GM13976 (cell line): ENCODE measurements at places on chromosomes 16 and 17.
A peak's percentile ranks its signal among the peaks of the same experiment; 100 is the strongest.

DNA sequence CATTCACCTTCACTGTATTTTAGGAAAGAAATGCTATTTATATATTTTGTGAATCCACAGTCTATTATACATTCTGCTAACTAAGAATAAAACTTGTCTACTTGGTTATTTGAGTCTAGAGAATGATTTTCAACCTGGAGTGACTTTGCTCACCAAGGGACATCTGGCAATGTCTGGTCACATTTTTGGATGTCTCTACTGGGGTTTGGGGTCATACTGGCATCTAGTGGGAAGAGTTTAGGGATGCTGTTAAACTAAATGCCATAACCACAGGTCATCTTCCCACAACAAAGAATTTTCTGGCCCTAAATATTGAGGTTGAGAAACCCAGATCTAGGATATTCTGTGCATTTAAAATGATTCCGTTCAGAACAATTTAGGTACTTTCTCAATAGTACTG, 26.0 kb downstream of the KCNJ16 start:
- no peak for DNase-seq

DNA sequence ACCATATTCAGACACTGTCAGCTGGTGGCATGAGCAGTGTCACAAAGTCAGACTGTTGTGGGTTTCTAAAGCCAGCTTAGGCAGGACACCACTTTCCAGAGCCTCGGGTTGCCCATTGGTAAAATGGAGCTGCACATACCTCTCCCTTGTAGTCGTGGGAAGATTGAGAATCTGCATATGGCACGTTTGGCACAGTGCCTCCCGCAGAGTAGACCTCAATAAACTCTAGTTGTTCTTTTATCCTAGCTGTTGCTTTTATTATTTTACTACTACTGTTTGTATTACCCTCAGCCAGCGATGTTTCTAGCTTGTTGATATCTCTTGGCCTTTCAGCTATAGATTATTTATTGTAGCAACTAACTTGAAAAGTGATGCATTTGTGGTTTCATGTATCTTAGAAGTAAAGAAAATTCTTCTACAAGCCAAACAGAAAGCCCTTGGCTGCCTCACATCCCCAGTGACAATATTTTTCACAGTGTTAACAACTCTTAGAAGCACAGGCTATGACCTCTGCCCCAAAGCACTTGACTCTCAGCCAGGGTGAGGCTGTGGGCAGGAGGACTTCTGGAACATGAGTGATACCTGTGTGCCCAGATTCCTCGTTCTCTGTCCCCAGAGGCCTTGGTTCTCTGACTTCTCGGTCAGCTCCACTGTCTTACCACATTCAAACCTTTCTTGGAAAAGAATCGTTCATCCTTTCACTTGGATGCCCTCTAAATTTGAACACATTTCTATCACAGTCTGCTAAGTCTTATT, 351.6 kb downstream of the SNX29 start:
- no peak for DNase-seq

DNA sequence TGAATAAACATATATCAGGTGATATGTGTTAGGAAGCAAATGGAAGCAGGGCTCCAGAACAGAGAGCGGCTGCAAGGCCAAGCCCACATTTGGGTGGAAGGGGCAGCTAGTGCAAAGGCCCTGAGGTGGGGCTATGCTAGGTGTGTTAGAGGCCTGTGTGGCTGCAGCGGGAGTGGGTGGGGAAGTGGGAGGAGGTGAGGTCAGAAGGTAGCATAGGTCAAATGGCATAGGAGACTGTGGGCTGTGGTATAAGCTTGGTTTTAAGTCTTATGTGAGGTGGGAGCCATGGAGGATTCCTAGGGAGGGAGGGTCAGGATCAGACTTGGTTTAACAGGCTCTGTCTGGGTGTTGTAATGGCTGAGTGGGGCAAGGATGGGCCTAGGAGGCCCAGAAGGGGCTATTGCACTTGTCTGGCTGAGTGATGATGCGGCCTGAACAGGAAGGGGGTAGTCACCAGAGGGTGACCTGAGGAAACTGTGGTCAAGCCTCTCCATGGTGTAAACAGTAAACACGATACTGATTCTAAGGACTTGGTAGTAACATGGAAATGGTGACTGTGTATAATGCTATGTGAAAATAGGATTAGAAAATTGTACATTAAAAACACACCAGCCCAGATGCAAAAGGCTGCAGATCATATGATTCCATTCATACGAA, 31.1 kb downstream of the RAI1 start:
- DNase-seq, result peak; percentile 73

DNA sequence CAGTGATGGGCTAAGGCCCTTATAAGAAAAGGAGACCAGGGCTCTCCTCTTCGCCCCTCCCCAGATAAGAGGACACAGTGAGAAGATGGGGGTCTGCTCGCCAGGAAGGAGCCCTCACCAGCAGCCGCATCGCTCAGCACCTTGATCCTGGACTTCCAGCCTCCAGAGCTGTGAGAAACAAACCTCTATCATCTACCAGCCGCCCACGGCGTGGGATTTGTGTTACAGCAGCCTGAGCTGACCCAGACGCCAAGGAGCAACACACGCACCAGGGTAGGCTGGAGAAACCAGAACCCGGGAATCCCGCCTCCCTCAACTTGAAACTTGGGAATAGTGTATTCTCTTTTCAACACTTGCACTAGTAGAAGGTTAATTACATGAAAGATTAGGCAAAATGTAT, 4.2 kb upstream of the ZG16B start:
- no peak for DNase-seq

- DNase-seq, result no peak
Measured at GRCh38 chr17:63966646-63967264, 6.0 kb downstream of the SCN4A start.

- DNase-seq, result no peak
Measured at GRCh38 chr17:15422392-15422965, 44.9 kb downstream of the CDRT4 start.

DNA sequence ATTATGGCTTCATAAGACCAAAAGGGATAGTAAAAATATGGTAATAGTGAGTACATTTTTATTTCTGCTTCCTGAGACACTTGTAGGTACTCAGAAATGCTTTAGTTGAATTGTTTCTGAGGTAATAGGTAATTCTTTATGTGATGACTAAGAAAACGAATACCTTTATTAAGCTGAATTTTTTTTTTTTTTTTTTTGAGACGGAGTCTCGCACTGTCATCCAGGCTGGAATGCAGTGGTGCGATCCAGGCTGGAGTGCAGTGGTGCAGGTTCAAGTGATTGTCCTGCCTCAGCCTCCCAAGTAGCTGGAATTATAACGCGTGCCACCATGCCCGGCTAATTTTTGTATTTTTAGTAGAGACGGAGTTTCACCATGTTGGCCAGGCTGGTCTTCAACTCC, 1.9 kb downstream of the RAD51C start:
- no peak for DNase-seq

GRCh38 chr16:57127037-57127763, 34.8 kb downstream of the CPNE2 start:
- DNase-seq, result no peak

GRCh38 chr17:8365143-8365542, 11.4 kb downstream of the KRABD2 start:
- DNase-seq, result no peak

GRCh38 chr17:12622726-12623125, 43.0 kb upstream of the MYOCD start:
- DNase-seq, result no peak
